Articular chondrocyte of knee joint (primary cell): ENCODE measurements at places on chromosomes 2 and 18. TPM values are rescaled to one million over a fixed set of nuclear protein-coding genes. Genes with fewer than 3 reads are reported as not detected.

PDE1A gene
- total RNA-seq: 89.0 and 156 TPM in 2 replicates

CCDC148 gene
- 0.91 and 1.5 TPM in 2 replicates for total RNA-seq

TMEM247 gene
- total RNA-seq: not detected in 2 replicates

IL36G gene
- not detected in 2 replicates for total RNA-seq

LIMS4 gene
- 0.76 TPM in 1 of 2 replicates, not detected in the other for total RNA-seq

UGT1A4 gene
- total RNA-seq: not detected in 2 replicates

VIL1 gene
- total RNA-seq: under 0.01 TPM in 2 replicates

KCNJ3 gene
- total RNA-seq: not detected in 2 replicates

DYSF gene
- 0.78 and 2.3 TPM in 2 replicates for total RNA-seq

OTOF gene
- 0.13 and 0.22 TPM in 2 replicates for total RNA-seq

NT5DC4 gene
- not detected in 2 replicates for total RNA-seq

RIT2 gene
- not detected in 2 replicates for total RNA-seq

EML6 gene
- total RNA-seq: 0.39 and 0.86 TPM in 2 replicates

SERPINB12 gene
- not detected in 2 replicates for total RNA-seq

RAD51AP2 gene
- total RNA-seq: under 0.01 TPM in 1 of 2 replicates, not detected in the other

FAHD2B gene
- total RNA-seq: 6.3 and 9.3 TPM in 2 replicates

RGPD5 gene
- total RNA-seq: 55.9 and 61.6 TPM in 2 replicates

ALPI gene
- not detected in 2 replicates for total RNA-seq

EPB41L3 gene
- 39.6 and 41.9 TPM in 2 replicates for total RNA-seq

VWC2L gene
- total RNA-seq: not detected in 2 replicates

LYG2 gene
- total RNA-seq: not detected in 2 replicates

TTC31 gene
- total RNA-seq: 11.4 and 14.6 TPM in 2 replicates

PROC gene
- total RNA-seq: 0.11 TPM in 1 of 2 replicates, not detected in the other

RBM44 gene
- 0.65 and 1.6 TPM in 2 replicates for total RNA-seq

HOXD1 gene
- not detected in 2 replicates for total RNA-seq

RAPGEF4 gene
- 1.2 and 1.3 TPM in 2 replicates for total RNA-seq

FAM237A gene
- not detected in 2 replicates for total RNA-seq

EPHA4 gene
- 24.6 and 36.0 TPM in 2 replicates for total RNA-seq

ANKRD44 gene
- 12.4 and 16.9 TPM in 2 replicates for total RNA-seq

PPP4R3B gene
- total RNA-seq: 52.5 and 68.1 TPM in 2 replicates

IL1B gene
- total RNA-seq: 0.11 TPM in 1 of 2 replicates, not detected in the other

CCDC121 gene
- total RNA-seq: 1.8 and 2.3 TPM in 2 replicates

CERKL gene
- total RNA-seq: 0.26 and 0.32 TPM in 2 replicates

ZNF532 gene
- 67.9 and 69.4 TPM in 2 replicates for total RNA-seq

SLC40A1 gene
- total RNA-seq: 21.6 and 25.7 TPM in 2 replicates

AAMP gene
- 77.2 and 77.5 TPM in 2 replicates for total RNA-seq

TUBA3E gene
- not detected in 2 replicates for total RNA-seq

ZNF638 gene
- total RNA-seq: 160 and 198 TPM in 2 replicates

MRO gene
- 0.39 and 0.43 TPM in 2 replicates for total RNA-seq

UGT1A9 gene
- total RNA-seq: not detected in 2 replicates

SOX11 gene
- total RNA-seq: 0.13 and 1.6 TPM in 2 replicates

CPO gene
- 0.32 TPM in 1 of 2 replicates, not detected in the other for total RNA-seq

CCDC68 gene
- 0.91 and 1.3 TPM in 2 replicates for total RNA-seq

C2orf92 gene
- 2.2 and 4.0 TPM in 2 replicates for total RNA-seq

RNF125 gene
- total RNA-seq: 0.39 and 0.76 TPM in 2 replicates

FTCDNL1 gene
- 0.13 and 0.76 TPM in 2 replicates for total RNA-seq

SERPINB3 gene
- not detected in 2 replicates for total RNA-seq

FOXD4L1 gene
- total RNA-seq: 0.11 and 0.26 TPM in 2 replicates

IL37 gene
- not detected in 2 replicates for total RNA-seq

PMAIP1 gene
- 1.3 and 11.3 TPM in 2 replicates for total RNA-seq

CFAP65 gene
- total RNA-seq: 0.22 TPM in 1 of 2 replicates, not detected in the other

ASB18 gene
- not detected in 2 replicates for total RNA-seq

KCNJ13 gene
- under 0.01 TPM in 1 of 2 replicates, not detected in the other for total RNA-seq

MC4R gene
- total RNA-seq: not detected in 2 replicates

GAREM1 gene
- 3.0 and 5.1 TPM in 2 replicates for total RNA-seq

KATNAL2 gene
- total RNA-seq: 5.9 and 10.2 TPM in 2 replicates

DSEL gene
- 49.8 and 55.7 TPM in 2 replicates for total RNA-seq

GFPT1 gene
- 55.6 and 66.6 TPM in 2 replicates for total RNA-seq

C18orf54 gene
- total RNA-seq: 4.2 and 5.5 TPM in 2 replicates
